Epithelial cell of esophagus (primary cell): ENCODE measurements at places on chromosomes 7 and 10.

- DNase-seq, result peak; percentile 19
These were observed 141.4 kb downstream of the GRID1 start for GRCh38 chr10:86225103-86225782.

- DNase-seq, result no peak
These were observed 15.4 kb downstream of the PAXIP1 start for GRCh38 chr7:154987571-154987970.

DNA sequence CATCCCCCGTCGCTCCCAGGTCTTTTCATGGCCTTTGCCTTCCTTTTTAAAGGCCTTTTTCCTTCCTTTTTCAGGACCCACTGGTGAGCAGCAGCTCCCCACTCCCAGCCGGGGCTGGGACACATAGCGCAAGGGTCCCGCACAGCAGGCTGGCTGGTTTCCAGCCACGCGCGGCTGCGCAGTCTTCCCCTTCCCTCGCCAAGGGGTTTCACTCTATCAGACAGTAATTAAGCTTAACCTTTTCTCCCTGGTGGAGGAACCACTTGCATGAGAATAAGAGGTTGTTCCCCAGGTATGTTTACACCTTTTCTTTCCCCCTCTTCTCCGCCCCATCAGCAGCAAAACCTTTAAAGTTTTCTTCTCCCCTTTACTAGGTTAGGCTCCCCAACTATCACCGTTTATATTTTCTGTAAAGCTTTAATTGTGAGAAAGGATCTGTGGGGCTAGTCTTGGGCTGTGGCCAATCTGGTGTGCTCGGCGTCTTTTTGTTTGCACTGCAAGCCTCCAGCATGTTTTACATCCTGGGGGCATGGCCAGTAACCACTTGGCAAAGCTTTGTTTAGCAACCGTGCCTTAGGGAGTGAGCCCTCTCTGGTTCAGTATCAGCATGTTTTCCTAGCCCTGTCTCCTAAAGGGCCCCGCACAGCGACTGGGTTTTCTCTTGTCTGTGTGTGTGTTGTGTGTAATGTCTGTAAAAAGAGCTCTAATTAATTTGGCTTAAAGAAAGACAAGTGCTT, 219.6 kb downstream of the PHF14 start:
- DNase-seq, result peak; percentile 51

GRCh38 chr7:151461942-151462230, 21.9 kb upstream of the CRYGN start:
- no peak for DNase-seq

DNA sequence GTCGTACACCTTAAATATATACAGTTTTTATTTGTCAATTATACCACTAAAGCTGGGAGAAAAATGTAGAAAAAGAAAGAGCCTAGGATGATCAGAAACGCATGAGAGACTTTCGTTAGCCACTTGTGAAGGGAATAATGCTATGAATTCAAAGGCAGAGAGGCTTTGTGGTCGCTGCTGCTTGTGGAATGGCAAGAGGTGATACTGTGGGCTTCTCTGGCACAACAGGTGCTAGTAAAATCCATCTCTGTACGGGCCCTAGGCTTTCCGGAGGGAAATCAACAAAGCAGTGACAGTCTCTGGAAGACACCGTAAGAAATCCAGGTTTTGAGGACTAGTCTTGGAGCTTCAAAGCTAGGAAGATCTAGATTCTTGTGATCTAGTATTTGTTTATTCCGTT, 52.6 kb downstream of the LRRC72 start:
- DNase-seq, result no peak

GRCh38 chr7:19964246-19964645, 190.8 kb upstream of the TMEM196 start:
- DNase-seq, result peak; percentile 5

- DNase-seq, result no peak
These were observed 110.4 kb downstream of the NT5C2 start for GRCh38 chr10:103082683-103083082.

DNA sequence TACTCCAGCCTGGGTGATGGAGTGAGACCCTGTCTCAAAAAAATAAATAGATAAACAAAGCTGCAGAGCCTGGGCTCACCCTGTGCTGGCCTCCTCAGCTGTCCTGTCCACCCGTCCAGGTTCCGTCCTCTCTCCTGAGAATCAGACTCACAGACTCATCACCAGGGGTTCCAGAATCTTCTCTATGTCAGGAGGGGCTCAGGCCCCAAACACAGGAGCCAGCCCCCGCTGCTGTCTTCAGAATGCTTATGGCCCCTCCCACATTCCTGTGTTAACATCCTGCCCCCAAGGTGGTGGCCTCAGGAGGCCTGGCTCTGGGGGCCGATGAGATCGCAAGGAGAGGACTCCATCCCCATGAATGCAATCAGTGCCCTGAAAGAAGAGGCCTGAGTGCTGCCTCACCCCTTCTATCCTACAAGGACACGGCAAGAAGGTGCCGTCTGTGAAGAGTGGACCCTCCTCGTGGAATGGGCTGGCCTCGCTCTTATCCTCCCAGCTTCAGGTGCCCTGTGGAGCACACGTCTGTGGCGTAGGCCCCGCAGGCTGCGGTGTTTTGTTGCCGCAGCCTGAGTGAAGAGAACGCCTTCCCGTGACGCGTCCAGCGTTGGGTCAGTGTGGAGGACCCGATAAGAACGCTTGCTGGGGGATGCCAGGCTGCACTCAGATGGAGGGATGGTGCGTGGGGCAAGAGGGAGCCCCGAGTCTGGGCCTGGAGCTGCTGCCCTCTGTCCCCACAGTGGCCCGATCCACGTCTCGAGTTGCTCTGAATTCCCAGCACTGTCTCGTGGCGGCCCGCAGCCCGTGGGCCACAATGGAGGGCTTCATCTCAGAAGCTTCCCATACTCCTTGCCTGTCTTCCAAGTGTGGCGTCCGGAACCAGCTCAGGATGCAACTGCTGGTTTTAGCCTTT, 77.1 kb downstream of the INPP5A start:
- no peak for DNase-seq

GRCh38 chr7:19333706-19334105, 188.5 kb upstream of the FERD3L start:
- no peak for DNase-seq
